ENCODE measurements at places on chromosomes 5 and 9.
A peak's percentile ranks its signal among the peaks of the same experiment; 100 is the strongest.

DNA sequence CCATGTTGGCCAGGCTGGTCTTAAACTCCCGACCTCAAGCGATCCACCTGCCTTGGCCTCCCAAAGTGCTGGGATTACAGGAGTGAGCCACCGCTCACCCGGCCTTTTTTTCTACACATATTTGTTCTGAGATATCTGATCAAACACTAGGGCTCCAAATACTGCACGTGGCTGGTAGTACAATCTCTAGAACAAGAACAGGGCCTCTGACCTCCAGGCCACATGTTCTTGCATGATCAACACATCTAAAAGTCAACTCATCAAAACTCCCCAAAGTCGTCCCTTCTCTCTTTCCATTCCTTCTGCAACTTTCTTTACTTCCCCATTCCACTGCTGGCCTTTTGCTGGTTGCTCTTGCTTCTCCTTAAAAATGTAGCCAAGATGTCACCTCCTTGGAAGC lies 113.3 kb upstream of the LHFPL2 start:
- DNase-seq = no peak

- no peak for DNase-seq
Observed at GRCh38 chr9:113953531-113953930, 77.4 kb downstream of the ZNF618 start.

DNA sequence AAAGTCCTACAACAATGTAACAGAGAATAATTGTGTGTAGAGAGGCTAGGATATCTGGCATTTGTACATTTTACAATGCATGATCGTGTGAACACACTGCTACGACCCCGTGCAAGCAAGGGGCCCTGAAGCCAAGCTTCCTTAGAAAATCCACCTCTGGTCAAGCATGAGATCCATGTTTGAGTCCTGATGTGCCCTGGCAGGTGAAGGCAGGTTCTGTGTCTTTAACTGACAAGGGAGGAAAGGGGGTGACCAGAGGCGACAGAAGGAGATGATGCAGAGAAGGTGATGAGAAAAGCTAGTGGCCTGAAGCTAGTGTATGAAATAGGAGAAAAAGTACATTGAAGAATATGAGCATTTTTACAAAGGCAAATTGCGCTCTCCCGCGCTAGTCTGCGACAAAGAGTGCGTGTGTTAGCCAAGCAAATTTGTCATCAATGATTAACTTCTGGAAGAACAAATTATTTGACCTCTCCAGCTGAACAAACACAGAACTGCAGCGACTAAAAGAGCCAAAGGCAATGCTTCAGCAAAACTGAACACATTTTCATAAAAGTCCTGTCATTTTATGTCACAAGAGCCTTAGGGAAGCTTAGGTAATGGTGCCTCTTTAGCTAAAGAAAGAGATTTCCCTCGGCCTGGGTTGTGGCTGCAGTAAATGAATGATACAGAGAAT lies 101.7 kb upstream of the DAPK1 start:
- DNase-seq = no peak

- DNase-seq = no peak
Observed at GRCh38 chr9:94498801-94499453, 56.0 kb upstream of the PCAT7 start.

DNA sequence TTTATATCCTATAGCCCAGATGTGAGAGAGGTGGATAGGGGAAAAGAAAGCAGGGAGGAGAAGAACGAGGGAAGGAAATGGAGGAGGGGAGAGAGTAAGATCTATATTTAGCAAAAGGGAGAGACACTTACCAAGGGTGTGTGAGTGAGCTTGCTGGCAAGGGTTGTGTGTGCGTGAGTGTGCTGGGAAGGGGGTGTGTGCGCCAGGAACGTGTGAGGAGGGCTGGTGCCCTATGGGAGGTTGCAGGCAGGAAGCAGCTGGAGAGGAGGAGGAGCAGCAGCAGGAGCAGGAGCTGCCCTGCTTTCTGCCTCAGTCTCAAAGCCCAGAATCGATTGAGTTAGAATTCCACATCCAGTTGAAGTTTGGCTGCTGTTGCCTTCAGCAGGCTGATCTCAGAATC lies 148.3 kb upstream of the RUSC2 start:
- DNase-seq = no peak

- DNase-seq = no peak
Observed at GRCh38 chr9:128397831-128398230, 22.8 kb upstream of the CERCAM start.

DNA sequence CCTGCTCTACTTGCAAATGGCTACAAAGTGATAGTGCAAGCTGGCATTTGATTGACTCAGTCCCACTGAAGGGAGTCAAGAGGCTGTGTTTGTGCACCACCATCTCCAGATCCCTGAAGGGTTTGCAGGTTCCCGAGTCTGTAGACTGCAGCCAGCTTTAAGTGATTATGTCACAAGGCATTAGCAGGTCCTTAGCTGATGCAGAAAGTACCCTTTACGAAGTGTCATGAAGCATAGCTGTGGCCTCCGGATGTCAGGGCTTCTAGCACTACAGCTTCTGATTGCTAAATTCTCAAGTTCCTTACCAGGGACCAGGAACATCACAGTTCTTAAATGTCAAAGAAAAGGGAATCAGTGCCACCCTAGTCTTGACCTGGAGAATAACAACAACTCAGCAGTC lies 311.3 kb upstream of the TRPC7 start:
- no peak for DNase-seq

- DNase-seq = no peak
Observed at GRCh38 chr5:130651440-130651839, 513.6 kb downstream of the HINT1 start.

GRCh38 chr9:108417726-108418125 lies 438.1 kb downstream of the ACTL7B start:
- DNase-seq = no peak

GRCh38 chr9:581673-582497 lies 259.6 kb upstream of the DMRT1 start:
- DNase-seq = peak; percentile 9

DNA sequence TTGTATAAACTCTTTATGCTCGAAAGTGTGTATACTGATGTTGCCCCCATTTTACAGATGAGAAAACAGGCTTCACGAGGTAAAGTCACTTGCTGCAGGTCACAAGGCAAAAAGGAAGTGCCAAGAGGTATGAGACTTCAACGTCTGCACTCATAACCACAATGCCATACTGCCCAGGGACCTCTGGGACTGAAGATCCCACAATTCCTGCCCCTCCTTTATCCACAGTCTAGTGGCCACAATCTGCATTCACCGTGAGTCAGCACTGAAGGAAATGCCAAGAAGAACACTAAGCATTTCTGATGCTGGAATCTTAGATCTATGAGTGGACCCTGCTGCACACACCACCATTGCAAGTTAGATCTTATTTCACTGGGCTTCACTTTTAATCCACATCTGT lies 37.3 kb downstream of the MED27 start:
- peak; percentile 99 for DNase-seq

GRCh38 chr5:77844623-77845323 lies 68.6 kb upstream of the TBCA start:
- DNase-seq = no peak

DNA sequence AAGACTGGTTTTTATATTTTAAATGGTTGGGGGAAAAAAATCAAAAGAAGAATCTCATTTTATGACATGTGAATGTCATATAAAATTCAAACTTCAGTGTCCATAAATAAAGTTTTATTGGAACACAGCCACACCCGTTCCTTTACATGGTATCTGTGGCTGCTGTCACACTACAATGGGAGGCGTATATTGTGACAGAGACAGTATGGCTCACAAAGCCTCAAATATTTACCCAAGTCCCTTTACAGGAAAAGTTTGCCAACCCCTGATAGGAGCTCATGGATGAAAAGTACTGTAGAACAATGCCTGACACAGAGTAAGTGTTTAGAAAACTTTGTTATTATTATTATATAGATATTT lies 5.2 kb upstream of the DUSP1 start:
- DNase-seq = no peak

DNA sequence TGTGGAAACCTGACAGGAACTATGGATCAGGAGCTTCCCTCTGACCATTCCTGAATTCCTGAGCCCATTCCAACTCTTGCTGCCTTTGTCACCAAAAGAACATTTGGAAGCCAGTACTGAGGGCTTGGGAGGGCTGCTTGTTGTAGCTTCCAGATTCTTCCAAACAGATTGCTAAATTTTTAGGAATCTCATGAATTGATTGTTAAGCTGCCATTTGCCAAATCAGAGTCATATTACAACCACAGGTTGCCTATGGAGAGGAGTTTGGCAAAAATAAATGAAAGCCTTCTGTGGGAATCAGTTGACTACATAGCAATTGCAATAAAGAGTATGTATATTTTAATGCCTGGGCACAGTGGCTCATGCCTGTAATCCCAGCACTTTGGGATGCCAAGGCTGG lies 39.2 kb upstream of the SLC28A3 start:
- no peak for DNase-seq

GRCh38 chr5:114473541-114473940 lies 111.7 kb downstream of the KCNN2 start:
- DNase-seq = no peak

GRCh38 chr5:137075163-137075970 lies 423.8 kb downstream of the SPOCK1 start:
- DNase-seq = peak; percentile 75
